ENCODE measurements at places on chromosomes 5 and 9. TPM values are rescaled to one million over a fixed set of nuclear protein-coding genes. Genes with fewer than 3 reads are reported as not detected.

The LRRC70 gene
- 24.5 TPM for total RNA-seq

DNA sequence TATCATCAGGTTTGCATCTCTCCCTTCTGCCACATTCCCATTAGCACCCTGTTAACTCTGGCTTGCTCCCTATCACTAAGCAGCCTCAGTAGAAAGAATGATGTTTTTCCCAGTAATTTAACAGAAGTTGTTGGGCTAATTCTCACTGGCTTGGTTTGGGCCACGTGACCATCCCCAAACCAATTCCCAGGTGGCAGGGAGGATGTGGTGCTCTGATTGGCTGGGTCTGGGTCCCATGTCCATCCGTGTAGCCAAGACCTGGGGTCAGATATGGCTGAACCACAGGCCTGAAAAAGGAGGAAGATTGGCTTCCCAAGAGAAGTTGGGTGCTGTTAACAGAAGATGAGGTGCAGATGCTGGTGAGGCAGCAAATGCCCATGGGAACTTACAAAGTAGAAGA lies 122.0 kb downstream of the BOD1 start:
- H3K4me3 ChIP-seq, result no peak overlapping the region
- no peaks in the 10 kb centered on the region for H3K36me3 ChIP-seq

DNA sequence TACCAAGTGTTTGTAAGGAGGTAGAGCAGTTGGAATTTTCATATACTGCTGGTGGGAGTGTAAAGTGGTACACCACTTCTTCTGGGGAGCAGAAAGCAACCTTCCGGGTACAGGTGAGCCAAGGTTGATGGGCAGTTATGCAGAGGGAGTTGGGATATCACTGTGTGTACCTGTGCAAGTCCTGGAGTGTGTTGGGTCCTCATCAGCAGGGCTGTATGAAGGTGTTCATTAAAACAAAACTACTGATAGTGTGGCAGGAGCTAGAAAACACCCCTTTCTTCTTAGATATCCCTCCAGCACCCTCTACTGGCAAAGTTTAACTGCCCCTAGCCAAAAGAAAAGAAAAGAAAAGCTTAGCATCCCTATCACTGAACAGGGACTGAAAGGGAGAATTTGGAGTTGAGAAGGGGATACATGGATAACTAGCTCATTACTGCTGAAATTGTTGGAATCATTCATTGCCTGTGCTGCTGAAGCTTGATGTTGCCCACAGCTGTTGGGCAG lies 10.7 kb downstream of the MARCHF6 start:
- no peak overlapping the region for H3K27ac ChIP-seq
- H3K36me3 ChIP-seq, result no peaks in the 10 kb centered on the region
- no peak overlapping the region for H3K4me3 ChIP-seq
- DNase-seq, result no peak

GRCh38 chr9:35680331-35681105 lies 6.8 kb downstream of the CA9 start:
- H3K36me3 ChIP-seq, result peaks cover 8% of the 10 kb centered on the region
- no peak overlapping the region for H3K27ac ChIP-seq
- H3K4me3 ChIP-seq, result no peak overlapping the region
- no peaks in the 10 kb centered on the region for H3K27me3 ChIP-seq
- DNase-seq, result no peak

GRCh38 chr9:32128546-32128945 lies 255.9 kb upstream of the ACO1 start:
- no peaks in the 10 kb centered on the region for H3K27me3 ChIP-seq
- H3K4me1 ChIP-seq, result no peaks in the 10 kb centered on the region
- H3K36me3 ChIP-seq, result no peaks in the 10 kb centered on the region
- no peak overlapping the region for H3K27ac ChIP-seq

DNA sequence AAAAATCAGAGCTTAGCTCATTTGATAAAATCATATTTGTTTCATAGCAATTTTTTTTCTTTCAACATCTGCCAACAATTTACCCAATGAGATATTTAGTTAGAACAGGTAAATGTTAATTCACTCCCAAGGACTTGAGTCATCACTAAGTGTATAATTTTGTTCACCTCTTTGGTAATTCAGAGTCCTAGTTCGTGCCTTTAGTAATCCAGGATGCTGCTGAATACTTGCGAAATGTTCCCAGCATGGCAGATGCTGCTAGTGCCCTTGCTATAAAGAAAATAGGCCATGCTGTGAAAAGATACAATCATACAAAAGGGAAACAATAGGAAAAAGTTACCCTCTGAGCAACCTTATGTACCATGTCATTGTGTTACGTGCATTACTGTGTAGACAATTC lies 210.5 kb downstream of the CSNK1G3 start:
- H3K4me3 ChIP-seq, result no peak overlapping the region
- H3K36me3 ChIP-seq, result no peaks in the 10 kb centered on the region
- H3K4me1 ChIP-seq, result peaks cover 17% of the 10 kb centered on the region
- DNase-seq, result no peak

GRCh38 chr9:108083160-108083750 lies 593.7 kb upstream of the KLF4 start:
- no peak for DNase-seq
- H3K27ac ChIP-seq, result no peak overlapping the region
- no peaks in the 10 kb centered on the region for H3K36me3 ChIP-seq
- H3K4me1 ChIP-seq, result no peaks in the 10 kb centered on the region
- no peak overlapping the region for H3K4me3 ChIP-seq
- no peaks in the 10 kb centered on the region for H3K27me3 ChIP-seq

DNA sequence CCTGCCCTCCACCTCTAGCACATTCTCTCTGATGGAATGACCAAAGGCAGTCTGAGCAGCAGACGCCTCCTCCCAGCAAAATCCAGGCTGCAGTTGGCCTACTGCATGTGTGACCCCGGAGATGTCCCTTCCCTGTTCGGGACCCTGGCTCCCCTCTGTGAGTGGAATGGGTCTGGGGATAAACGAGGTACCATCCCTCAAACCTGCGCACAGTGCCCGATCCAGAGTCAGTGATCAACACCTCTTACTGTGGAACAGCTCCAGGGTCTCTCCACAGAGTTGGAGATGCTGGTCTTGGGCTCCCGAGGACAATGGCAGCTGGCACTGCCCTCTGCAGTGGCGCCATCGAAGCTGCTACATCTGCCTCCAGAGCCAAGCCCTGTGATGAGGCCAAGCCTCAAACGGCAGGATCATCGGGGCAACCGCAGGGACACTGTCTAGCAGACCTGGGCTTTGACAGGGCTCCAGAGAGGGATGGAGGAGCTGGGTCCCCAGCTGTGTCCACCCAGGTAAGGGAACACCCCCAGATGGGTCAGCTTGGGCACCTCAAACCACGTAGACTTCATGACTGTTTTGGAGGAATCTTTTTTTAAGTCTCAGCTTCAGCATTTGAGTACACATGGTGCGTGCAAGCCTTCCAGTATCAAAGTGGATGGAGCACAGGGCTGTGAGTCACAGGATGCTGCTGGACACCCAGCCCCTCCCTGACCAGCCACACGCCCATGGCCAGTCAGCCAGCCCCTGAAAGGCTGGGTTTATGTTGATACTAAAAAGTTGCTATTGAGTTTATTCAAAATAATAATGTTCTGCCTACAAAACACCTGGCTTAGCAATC lies 13.0 kb downstream of the MED10 start:
- no peak for DNase-seq
- H3K27me3 ChIP-seq, result no peaks in the 10 kb centered on the region
- H3K36me3 ChIP-seq, result peaks cover 6% of the 10 kb centered on the region

Data from endothelial cell of umbilical vein (primary cell).